Stimulated activated CD4-positive, alpha-beta T cell treated with anti-CD3 and anti-CD28 coated beads, Interleukin-2, amount 100 ng/mL, for 48 hours (primary cell): ENCODE measurements at places on chromosomes 1 and 21.
A peak's percentile ranks its signal among the peaks of the same experiment; 100 is the strongest.

DNA sequence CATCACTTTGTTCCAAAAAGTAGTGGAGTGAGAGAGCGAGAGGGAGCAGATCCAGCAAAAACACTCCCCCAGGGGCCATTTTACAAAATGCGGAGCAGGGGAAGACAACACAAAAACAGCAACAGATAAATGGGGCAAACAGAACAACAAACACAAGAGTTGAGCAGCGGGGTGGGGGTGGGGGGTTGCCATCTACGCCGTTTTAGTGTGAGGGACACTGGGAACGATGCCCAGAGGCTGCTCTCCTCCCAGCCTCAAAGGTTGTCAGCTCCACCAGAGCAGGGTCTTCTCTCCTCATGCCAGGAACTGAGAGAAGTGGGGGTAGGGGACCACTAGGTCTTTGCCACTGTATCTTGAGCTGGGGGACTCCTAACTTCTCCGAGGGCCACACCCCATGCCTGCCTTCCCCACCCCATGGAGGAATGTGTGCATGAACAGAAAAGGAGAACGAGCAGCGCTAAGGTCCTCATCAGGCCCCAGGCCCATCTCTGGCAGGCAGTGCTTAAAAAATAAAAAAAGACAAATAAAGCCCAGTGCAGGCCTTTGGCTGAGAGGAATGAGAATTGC is 1.3 kb upstream of the PBXIP1 start:
- no peak for DNase-seq

- DNase-seq, result peak; percentile 85
These were observed 3.7 kb downstream of the FASLG start for GRCh38 chr1:172662464-172663109.

DNA sequence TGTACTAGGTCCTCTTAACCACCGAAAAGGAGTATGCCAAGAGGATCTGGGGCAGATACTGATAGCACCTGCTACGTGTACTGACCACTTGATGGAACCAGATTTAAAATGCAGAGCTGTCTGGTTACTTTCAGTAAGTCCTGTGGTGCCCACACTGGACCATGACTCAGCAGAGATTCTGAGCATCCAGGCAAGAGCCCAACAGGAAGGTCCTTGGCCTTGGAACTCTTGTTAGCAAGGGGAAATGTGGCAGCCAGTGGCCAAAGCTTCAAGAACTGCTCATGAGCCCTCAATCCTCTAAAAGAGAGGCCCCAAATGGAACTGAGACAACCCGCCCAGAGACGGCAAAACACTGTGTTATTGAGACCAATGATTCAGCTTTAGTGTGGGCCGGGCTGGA is 4.2 kb upstream of the GJB5 start:
- DNase-seq, result no peak

GRCh38 chr1:16409536-16410152 is 27.6 kb downstream of the SPATA21 start:
- DNase-seq, result no peak

- DNase-seq, result no peak
These were observed 655.4 kb downstream of the RWDD3 start for GRCh38 chr1:95889400-95889799.

- no peak for DNase-seq
These were observed 38.0 kb upstream of the KCTD3 start for GRCh38 chr1:215529111-215529510.

- DNase-seq, result no peak
These were observed 22.4 kb downstream of the EDN2 start for GRCh38 chr1:41461790-41462679.

DNA sequence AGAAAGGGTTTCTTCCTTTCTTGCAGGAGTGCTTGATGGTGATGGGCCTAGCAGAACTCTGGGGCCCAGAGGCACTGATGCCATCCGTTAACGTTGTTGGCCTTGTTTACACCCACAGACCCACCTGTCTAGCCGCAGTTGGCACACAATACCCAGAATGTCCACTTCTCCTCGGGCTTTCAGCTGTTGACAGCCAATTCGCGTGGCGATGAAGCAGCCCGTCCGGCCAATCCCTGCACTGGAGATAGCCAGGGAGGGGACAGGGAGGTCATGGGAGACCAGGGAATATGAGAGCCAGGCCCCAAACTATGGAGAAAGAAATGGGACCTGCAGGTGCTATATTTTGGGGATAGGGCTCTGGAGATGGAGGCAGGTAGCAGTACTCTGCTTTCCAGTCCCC is 5.7 kb upstream of the ARL8A start:
- DNase-seq, result no peak

DNA sequence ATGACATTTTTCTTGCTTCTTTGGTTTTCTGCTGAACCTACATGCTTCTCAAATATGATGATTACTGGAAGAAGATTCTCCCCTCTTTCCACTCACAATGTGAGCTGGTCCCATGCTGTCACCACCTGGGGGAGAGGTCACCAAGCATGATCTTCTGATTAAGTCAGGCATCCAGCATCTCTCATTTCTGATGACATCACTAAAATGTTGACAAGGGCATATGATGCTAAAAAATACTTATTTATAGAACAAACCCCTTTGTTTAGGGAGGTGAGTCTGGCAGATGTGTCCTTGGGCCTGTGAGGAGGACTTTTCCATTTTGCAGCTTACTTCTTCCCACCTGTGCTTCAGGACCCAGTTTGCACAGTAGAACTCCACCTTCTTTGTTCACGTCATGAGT is 42.0 kb upstream of the PCP4 start:
- no peak for DNase-seq

GRCh38 chr1:94863919-94864318 is 43.8 kb downstream of the SLC44A3 start:
- DNase-seq, result no peak

DNA sequence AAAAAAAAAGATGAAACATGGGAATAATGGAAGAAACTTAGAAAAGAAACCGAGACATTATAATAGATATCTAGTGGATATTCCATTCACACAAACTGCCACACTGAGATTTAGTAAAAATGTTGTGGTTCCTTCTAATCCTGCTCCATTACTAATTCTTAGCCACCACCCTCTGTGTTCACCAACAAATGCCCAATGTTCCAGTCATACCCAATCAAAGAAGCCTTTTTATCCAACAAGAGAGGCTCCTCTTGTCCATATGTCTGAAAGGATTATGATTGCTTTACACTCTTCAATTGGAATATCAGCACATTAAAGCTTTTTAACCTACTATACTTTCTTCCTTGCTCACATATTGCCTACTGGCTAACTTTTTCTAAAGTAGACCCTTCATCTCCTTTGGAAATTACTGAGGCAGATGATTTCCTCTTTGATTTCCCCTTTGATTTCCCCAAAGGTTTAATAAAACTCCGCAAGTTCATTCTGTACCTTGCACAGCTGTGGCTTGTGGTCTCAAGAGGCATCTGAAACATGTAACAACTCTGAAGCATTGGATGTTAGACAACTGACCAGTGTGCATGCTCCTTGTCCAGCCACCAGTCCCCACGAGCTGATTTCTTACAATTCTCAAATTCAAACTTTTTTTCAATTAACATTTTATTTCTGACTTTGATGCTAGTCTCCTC is 305.6 kb upstream of the LYPLAL1 start:
- DNase-seq, result no peak

DNA sequence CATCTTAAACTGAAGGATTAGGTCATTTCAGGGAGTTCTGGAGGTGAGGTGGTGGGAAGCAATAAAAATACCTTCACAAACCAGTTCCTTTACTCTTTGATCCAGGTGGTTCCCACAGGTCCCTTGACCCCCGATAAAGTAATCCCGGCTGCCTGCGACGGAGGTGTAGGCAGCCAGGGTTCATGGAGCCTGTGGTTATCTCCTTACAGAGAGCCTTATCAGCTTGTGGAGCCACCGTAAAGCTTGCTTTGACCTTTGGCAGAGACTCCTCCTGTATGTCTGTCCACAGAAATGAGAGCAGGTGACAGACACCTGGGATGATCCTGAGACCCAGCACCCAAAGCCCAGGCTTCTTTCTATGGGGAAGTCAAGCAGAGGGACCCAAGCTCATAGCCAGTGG is 243.4 kb downstream of the KIF26B start:
- no peak for DNase-seq
